ENCODE measurements at places on chromosomes 3 and 15.

DNA sequence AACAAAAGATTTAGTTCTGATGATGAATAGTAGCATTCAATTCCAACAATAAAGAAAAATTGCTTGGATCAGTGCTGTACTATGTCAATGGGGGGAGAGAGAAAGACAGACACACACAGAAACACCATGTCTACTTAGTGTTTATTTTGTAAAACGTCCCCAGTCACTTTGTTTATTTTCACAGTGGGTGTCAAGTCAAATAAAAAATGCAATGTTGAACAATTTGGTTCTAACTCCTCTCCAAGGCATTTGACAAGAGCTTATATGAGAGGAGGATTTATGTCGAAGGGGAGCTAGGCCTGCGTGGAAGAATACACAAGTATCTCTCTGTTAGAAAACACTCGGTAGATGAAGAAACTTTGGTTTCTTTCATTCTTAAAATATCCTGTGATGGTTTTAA is 201.7 kb upstream of the SLC2A2 start:
- DNase-seq: no peak

DNA sequence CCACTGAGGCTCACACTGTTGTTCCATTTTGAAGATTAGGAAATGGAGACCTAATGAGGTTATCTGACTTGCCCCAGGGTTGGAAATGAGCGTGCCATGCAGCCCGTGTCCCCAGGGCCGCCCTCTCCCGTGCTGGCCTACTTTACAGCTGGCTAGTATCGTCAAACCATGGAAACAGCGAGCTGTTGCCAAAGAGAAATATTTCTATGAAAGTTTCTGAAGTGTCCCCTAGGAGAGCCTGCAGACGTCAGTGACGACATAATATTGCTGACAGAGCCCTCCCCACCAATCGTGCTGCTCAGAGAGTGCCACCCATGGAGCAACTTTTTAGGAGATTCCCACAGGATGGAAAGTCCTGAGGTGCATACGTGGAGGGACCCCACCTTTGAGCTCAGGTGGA is 11.2 kb upstream of the FAM174B start:
- DNase-seq: no peak

DNA sequence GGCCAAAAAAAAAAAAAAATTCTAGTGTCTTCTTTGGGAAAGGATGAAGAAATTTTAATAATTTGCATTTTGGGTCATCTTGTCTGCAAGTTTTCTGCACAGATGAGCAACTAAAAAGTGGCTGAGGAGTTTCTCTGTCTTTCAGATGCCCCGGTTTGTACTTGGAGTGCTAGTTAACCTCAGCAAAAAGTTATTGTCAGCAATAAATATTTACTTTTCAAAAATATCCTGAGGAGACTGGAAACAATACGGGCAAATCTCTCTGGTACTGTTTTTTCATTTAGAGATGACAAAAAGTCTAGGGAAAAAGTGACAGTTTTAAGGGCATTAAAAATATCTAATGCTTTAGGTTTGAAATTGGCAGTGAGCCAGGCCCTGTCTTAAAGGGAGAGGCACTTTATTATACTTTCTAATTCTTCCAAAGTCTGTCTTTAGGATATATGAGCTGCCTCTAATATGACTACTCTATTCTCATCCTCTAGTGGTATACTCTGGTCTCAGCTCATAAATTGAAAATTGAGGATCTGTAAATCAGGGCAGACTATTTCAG is 436.0 kb upstream of the NR2F2 start:
- DNase-seq: peak; percentile 7

- DNase-seq: no peak
These were observed 37.7 kb upstream of the CPB1 start for GRCh38 chr3:148789906-148790305.

- DNase-seq: peak; percentile 74
These were observed 54.5 kb downstream of the ST3GAL6 start for GRCh38 chr3:98817547-98818041.

GRCh38 chr3:123618768-123619484 is 34.1 kb upstream of the HACD2 start:
- peak; percentile 65 for DNase-seq

GRCh38 chr15:80183886-80184285 is 31.1 kb downstream of the FAH start:
- DNase-seq: no peak

GRCh38 chr3:70963431-70964275 is 619.9 kb downstream of the FOXP1 start:
- no peak for DNase-seq

DNA sequence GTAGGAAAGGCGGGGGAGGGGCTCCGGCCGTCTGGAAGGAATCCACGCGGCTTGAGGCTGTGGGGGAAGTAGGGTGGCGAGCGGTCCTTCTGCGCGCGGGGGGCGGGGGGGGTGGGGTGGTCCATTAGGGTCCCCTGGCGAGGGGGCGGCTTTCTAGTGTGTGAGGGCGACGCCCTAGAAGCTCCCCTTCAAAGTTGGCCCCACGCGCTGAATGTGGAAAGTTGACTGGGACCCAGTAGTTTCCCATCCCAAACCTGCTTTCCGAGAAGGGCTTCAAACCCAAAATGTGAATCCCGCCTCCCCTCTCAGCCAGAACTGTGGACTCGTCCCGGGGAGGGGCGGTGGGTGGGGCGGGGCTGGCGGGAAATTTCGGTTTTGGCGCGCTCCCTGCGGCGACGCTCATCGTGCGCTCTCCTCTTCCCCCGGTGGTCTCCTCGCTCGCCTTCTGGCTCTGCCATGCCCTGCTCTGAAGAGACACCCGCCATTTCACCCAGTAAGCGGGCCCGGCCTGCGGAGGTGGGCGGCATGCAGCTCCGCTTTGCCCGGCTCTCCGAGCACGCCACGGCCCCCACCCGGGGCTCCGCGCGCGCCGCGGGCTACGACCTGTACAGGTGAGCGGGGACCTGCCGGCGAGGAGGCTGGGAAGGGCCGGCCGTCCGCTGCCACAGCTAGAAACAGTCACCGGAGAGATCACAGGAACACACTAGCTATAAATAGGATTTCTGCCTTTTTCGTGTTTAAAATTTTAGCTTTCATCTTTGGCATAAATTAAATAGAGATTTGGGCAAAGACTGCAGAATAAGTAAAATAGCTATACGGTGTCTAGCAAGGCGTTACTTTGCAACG is 790 bp downstream of the DUT start:
- DNase-seq: peak; percentile 86

DNA sequence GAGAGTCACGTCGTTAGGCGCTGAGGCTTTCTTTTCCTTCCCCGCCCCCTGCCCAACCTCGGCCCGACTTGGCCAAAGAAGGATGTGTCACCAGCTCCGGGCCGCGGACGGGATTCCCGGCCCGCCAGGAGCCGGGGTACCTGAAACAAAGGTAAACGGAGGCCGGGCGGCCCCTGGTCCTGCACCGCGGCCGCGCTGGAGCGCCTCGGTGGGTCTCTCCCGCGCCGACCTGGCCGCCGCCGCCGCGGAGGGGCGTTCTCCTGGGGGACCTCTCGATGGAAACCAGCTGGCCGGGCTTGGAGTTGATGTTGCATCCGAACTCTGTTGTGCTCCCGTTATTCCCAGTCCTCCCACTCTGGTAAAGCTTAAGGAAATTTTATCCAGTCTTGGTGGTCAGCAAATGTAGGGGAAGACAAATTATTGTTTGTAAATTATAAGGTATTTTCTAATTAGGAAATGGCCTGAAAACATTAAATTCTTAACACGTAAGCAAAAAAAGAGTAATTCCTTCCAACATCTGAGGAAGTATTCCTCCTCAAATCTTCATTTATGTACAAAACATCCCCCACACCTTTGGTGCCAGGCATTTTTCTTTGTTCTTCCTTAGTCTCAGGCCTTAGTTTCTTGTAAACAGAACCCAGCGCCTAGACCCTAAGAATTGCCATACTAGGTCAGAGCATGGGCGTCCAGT is 888 bp downstream of the PPP2R3A start:
- DNase-seq: no peak

GRCh38 chr15:64566629-64567427 is 106.5 kb downstream of the ZNF609 start:
- DNase-seq: peak; percentile 79

DNA sequence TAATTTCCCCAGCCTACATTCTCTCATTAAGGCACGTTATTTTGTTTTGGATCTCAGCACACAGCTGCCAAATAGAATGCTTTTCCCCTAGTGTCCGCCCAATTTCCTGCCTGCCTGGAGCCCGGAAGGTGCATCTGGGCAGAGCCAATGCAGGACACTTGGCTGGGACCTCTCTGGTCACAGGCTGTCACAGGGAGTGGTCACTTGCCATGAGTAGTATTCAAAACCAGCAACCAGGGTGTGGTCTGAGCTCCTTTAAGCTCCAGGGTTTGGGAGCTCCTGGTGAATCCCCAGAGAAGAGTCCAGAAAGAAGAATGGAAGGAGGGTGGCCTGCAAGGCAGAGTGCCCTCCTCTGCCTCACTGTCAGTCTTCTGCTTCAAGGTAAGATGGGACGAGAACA is at the start of gene HTR3C:
HTR3C (plus strand) TSS at position 281 of the 400 bp plus-strand sequence; CDS start at position 315, 34 bp downstream.
- no peak for DNase-seq

DNA sequence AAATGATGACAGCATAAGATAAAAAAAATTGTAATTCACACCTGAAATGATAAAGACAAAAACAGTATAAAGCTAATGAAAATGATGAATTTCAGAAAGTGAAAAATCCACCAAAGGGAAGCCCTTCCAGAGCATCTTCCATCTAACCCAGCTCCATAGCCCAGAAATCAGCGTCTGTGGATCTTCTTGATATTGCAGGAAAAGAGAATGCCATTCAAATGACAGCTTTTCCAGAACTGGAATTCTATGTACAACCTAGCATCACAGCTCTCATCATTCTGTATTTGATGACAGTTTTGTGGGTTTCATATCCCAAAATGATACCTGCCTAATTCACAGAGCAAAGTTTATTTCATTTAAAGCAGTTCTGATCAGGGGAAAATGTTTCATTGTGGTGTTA is 267.3 kb downstream of the FHIT start:
- no peak for DNase-seq

All from hematopoietic multipotent progenitor cell treated with erythropoietin and hydrocortisone succinate and interleukin-3 and kit ligand, for 8 days (in vitro differentiated cells).